Nasal cavity respiratory epithelium epithelial cell of viscerocranial mucosa (primary cell): ENCODE measurements at places on chromosomes 6 and 20. TPM values are rescaled to one million over a fixed set of nuclear protein-coding genes. Genes with fewer than 3 reads are reported as not detected.

The KCNQ2 gene
- under 0.01 TPM in 1 of 2 replicates, not detected in the other for total RNA-seq

The OPN5 gene
- under 0.01 TPM in 1 of 2 replicates, not detected in the other for total RNA-seq

The SMOC2 gene
- total RNA-seq: 0.14 TPM in 1 of 2 replicates, not detected in the other

The PRICKLE4 gene
- total RNA-seq: under 0.01 and 1.1 TPM in 2 replicates

The CLPSL2 gene
- total RNA-seq: not detected in 2 replicates

The BFSP1 gene
- total RNA-seq: 2.1 and 2.5 TPM in 2 replicates

The HLA-DQA2 gene
- not detected in 2 replicates for total RNA-seq

The SLC52A3 gene
- total RNA-seq: 0.34 and 3.5 TPM in 2 replicates

The UFL1 gene
- 27.1 and 37.9 TPM in 2 replicates for total RNA-seq

The AIG1 gene
- 49.8 and 54.3 TPM in 2 replicates for total RNA-seq

The HLA-G gene
- 2.9 and 9.9 TPM in 2 replicates for total RNA-seq

The TTK gene
- total RNA-seq: 0.14 and 0.34 TPM in 2 replicates

The RPP40 gene
- total RNA-seq: 13.7 and 16.9 TPM in 2 replicates

The HS3ST5 gene
- total RNA-seq: not detected in 2 replicates

The ULBP1 gene
- 2.7 and 9.6 TPM in 2 replicates for total RNA-seq

The SULF2 gene
- 46.8 and 540 TPM in 2 replicates for total RNA-seq

The PLAGL2 gene
- 7.2 and 11.4 TPM in 2 replicates for total RNA-seq
